Omental fat pad (tissue), 4 donors: ENCODE measurements at places on chromosomes 7 and 10. TPM values are rescaled to one million over a fixed set of nuclear protein-coding genes. Genes with fewer than 3 reads are reported as not detected.

Gene PIP4K2A
- total RNA-seq: 31.1 TPM

Gene CPN1
- total RNA-seq: not detected

Gene KAZALD1
- 0.72 TPM for total RNA-seq

Gene TAS2R38
- not detected for total RNA-seq

Gene HTR5A
- not detected for total RNA-seq

Gene LIPF
- total RNA-seq: not detected

Gene AQP1
- total RNA-seq: 416 TPM

Gene ATE1
- total RNA-seq: 29.5 TPM

Gene COL17A1
- total RNA-seq: 0.13 TPM

Gene SLK
- 58.8 TPM for total RNA-seq

Gene TEX47
- total RNA-seq: not detected

Gene NKX6-2
- total RNA-seq: not detected

Gene TMEM176A
- total RNA-seq: 105 TPM

Gene MET
- 36.9 TPM for total RNA-seq

Gene TMEM196
- total RNA-seq: 0.82 TPM

Gene TUBAL3
- total RNA-seq: not detected

Gene POLR2J3
- total RNA-seq: 20.5 TPM

Gene AKR1C2
- total RNA-seq: 169 TPM

Gene CDK14
- 34.9 TPM for total RNA-seq

Gene C10orf143
- 2.6 TPM for total RNA-seq

Gene HECTD2
- 16.7 TPM for total RNA-seq

Gene ZNF37A
- total RNA-seq: 23.5 TPM

Gene OPALIN
- not detected for total RNA-seq

Gene AGAP6
- total RNA-seq: 37.6 TPM

Gene UFSP1
- total RNA-seq: 7.1 TPM

Gene ITPRID1
- total RNA-seq: not detected

Gene MYL10
- total RNA-seq: not detected

Gene FAM24B
- 1.0 TPM for total RNA-seq

Gene LIPJ
- total RNA-seq: 0.46 TPM

Gene GPR15LG
- not detected for total RNA-seq
